ENCODE measurements at places on chromosomes 11 and 22. TPM values are rescaled to one million over a fixed set of nuclear protein-coding genes. Genes with fewer than 3 reads are reported as not detected.

Gene ARCN1
- total RNA-seq = 126 TPM

DNA sequence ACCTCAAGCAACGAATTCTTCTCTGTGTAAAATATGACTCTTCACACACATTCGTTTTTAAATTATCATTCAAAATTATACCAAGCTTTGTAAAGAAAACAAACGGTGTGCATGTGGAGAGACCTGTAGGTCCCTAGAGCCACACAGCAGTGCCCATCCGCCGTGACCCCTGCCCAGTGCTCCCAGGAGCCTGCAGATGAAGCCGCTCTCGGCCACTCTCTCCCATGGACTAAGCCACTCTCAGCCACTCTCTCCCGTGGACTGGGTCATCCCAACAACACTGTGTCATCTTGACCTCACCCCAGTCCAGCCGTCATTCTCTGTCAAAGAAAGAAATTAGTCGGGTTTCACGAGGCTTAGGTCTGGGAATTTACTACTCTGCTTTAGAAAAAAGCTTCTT, 391.6 kb downstream of the BRD1 start:
- no peak for DNase-seq

Gene EHF
- not detected for total RNA-seq

Gene GLYAT
- total RNA-seq = 1.2 TPM

Gene SEPTIN5
- 5.5 TPM for total RNA-seq

DNA sequence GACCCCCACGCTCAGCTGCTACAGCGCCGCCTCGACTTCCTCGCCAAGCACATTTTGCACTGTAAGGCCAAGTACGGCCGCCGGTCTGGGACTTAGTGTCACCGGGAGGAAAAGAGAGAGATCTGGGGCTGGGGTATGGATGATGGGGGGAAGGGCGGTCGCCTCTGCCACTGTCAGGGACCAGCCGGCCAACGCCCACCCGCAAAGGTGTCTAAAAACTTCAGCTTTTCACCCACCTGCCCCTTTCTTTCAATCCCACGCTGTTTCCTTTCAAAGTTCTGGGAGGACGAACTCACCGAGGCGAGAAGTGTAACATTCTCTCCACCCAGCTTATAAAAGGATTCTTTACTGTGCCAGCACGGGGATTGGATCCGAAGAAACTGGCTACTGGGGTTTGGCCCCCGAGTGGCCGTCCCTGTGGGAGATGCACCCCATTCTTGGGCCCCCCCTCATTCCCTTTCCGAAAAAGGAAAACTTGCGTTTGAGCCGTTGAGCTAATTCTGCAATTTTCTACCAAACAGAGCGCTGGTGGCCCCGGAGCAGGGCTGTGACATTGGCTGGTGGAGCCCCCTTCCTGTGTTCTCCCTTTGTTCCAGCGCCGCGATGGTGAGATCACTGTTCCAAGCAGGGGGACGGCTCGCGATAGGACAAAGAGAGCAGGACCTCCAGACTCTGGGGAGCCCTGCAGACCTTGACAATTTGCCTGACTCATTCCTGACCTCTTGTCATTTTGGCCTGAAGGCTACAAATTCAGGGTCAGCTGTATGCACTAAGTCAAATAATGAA, 1.8 kb downstream of the FJX1 start:
- DNase-seq = no peak

- DNase-seq = no peak
These were observed 37.0 kb upstream of the FTH1 start for GRCh38 chr11:62004473-62004872.

DNA sequence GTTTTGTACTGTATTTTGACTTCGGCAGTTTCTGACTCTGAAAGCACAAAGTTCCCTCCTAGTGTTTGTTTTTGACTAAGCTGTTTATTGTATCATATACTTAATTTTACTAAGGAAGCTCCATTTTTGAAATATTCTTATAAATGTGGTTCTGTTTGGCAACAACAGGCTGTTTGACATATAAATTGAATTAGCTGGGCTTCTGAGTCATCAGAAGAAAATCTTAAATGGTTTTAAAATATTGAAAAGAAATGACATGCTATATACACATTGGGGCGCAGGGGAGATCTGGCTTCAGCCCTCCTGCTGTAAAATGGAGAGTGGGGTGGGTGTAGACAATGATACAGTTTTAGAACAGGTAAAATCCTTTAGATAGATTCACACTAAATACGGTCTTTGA, 38.6 kb downstream of the SHISA8 start:
- DNase-seq = no peak

GRCh38 chr11:112634551-112634950, 326.7 kb upstream of the NCAM1 start:
- DNase-seq = no peak

- DNase-seq = peak; percentile 42
These were observed 688 bp downstream of the SERPING1 start for GRCh38 chr11:57597916-57598830.

- no peak for DNase-seq
These were observed 20.2 kb upstream of the LRRC32 start for GRCh38 chr11:76690736-76691135.

- no peak for DNase-seq
These were observed 6.4 kb downstream of the GATD1 start for GRCh38 chr11:770642-771616.
